ENCODE measurements at places on chromosomes 5 and 9.

- no peak for DNase-seq
These were observed 13.7 kb downstream of the FPGS start for GRCh38 chr9:127816362-127816725.

DNA sequence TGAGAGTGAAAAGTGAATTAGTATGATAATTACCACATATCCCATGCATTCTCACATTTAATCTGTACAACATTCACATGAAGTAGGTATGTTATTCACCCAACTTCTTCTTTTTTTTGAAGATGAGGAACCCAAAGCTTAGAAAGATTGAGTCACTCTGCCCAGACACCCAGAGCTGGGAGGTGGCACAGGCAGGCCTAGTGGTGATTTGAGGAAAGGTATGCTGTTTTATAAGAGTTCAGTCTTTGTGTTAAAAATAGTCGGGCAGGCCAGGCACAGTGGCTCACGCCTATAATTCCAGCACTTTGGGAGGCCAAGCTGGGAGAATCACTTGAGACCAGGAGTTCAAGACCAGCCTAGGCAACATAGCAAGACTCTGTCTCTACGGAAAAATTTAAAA is 285.3 kb downstream of the NR3C1 start:
- no peak for DNase-seq

- DNase-seq = no peak
These were observed 150.9 kb downstream of the BRINP1 start for GRCh38 chr9:119218293-119218692.

- DNase-seq = no peak
These were observed 8.6 kb downstream of the TLN1 start for GRCh38 chr9:35723426-35723825.

- DNase-seq = no peak
These were observed 34.5 kb upstream of the NCS1 start for GRCh38 chr9:130137641-130138081.

GRCh38 chr9:131441441-131441840 is 47.6 kb downstream of the PRRC2B start:
- no peak for DNase-seq

DNA sequence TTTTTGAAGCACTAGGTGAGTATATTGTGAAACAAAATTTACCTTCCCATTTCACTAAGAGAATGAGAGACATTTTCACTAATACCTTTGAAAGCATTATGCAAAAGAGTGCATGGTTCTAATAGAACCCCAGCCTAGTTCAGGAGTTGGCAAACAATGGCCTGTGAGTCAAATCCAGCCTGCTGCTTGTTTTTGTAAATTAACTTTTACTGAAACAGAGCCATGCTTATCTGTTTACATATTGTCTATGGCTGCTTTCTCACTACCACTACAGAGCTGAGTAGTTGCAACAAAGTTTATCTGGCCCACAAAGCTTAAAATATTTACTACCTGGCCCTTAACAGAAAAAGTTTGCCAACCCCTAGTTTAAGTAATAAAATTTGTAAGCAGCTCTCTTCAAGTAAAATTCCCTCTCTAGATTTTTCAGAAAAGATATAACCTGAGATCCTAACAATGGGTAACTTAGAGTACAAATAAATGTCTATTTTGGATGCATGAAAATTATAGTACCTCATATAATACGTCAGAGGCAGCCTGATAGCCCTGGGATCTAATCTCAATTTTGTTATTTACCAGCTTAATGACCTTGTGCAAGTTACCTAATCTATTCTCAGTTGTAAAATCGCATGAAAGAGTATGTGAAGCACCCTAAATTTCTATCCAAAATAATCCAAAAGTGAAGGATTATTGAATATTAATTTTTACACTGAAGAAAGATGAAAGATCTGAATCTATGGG is 50.7 kb upstream of the ARL15 start:
- no peak for DNase-seq

DNA sequence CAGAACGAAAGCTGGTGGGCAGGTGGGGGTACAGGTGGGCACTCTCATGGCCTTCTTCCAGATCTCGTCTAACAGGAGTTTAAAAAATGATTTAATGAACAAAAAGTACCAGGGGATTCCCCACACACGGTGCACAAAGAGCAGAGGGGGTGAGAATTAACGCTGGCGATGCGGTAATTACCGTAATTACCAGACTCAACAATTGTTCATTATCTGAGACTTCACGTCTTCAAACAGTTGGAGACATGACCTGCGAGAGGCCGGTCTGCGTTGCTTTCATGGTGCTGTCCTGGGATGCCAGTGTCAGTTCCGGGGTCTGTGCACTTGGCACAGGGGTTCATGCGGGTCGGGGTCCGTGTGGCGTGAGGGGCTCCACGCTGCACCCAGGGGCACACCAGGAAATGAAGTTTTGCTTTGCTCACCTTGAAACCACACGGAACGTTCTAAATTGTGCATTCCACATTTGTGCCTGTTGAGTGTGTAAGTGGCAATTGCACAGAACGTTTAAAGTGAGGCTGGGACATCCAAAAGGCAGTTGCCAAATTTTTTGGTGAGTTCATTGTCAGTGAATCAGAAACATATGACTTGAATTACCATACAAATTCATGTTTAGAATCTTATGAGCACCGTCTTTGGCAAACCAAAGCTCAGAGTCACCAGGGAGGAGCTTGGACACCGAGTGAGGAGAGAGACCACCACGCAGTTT is 256.4 kb upstream of the IRX1 start:
- no peak for DNase-seq

- no peak for DNase-seq
These were observed 143.4 kb upstream of the IER5L start for GRCh38 chr9:129321286-129322021.

GRCh38 chr9:126783949-126784348 is 20.9 kb upstream of the ZBTB43 start:
- no peak for DNase-seq

GRCh38 chr5:87151547-87151946 is 116.1 kb upstream of the RASA1 start:
- no peak for DNase-seq

- no peak for DNase-seq
These were observed 15.5 kb downstream of the ACER2 start for GRCh38 chr9:19424176-19424779.

DNA sequence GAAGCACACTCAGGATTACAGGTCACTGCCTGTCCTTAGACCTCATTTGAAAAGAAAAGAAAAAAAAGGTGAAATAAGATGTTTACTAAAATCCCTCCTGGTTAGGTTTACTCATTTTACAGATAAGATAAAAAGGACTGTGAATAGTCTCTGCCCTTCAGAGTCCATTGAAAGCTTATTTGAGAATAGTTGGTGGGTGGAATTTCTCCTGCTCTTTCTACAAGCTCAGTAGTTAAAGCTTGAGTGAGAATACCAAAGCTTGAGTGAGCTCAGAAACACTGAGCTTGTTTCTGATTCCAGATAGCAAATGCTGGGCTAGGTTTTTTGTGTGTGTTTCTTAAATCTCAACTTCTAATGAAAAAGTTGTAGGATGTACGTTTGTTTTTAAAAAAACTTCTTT is 106.7 kb downstream of the SLF1 start:
- no peak for DNase-seq

- DNase-seq = no peak
These were observed 10.4 kb upstream of the SLC45A2 start for GRCh38 chr5:33994845-33995244.

DNA sequence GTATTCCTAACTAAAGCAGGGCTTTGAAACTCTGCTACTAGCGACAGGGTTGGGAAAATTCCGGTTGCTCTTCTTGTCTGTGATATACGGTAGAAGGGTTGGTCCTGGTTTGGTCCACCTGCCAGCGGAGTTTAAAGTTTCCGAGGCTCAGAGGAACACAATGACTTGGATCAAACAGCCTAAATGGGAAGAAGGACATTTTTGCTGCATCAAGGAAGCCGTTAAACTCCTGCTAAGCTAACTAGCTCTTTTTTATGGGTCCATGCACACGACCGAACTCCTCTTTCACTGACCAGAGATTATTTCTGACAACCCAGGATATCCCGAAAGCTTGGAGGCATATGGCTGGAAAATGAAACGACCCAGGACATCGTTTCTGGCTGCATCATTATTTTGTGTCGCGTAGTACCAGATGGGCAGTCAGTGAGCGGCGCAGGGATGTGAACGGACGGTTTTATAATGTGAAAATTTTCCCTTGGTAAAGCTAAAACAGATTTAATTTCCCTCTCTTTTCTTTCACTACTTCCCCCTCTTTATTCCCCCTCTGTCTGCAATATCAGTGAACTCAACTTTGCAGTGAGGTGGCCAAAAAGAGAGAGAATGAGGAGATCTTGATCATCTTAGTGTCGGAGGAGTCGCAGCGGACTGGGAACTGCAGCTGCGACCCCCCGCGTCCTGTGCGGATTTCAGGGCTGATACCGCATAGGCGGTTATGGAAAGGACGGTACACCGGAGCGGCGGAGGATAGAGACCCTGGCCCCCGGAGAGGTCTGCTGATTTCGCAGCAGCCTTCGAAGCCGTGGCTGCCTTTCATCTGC is at the start of gene LURAP1L:
Gene LURAP1L (plus strand): TSS at position 160 of the 818 bp plus-strand sequence. CDS start 696 bp downstream, outside the sequence.
- DNase-seq = no peak

DNA sequence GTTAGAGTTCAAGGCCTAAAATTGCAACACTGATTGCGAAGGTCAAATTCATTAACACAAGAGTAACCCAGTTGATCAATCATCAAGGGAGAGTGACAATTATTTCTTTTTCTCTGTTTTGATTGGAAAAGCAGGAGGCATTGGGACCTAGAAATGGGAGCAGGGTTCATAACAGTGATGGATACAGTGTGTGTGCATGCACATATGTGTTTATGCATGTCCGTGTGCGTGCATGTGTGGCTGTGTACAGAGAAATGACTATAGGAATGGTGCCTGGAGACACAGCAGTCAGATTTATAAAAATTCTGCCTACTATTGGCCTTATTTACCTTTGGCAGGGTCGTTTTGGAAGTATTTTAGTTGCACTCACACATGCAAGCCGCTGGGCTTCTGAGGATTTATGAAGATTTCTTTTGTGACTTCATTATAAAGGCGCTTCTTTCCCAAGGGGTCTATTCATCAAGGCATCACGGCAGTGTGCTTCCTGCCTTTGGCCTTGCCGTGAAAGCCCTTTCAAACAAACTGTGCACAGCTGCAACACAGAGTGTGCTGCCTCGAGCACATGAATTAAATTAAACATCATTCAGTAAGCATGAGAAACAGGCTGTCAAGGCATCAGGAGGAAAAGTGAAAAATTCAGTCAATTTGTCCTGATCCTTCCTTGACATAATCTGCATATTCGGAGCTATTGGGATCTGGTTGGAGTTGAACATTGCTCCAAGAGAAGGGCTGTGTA is 122.8 kb upstream of the PUM3 start:
- DNase-seq = no peak

- DNase-seq = no peak
These were observed 33.4 kb downstream of the WDR70 start for GRCh38 chr5:37412515-37412914.

- DNase-seq = no peak
These were observed 490.8 kb upstream of the ST8SIA4 start for GRCh38 chr5:101393795-101394450.

DNA sequence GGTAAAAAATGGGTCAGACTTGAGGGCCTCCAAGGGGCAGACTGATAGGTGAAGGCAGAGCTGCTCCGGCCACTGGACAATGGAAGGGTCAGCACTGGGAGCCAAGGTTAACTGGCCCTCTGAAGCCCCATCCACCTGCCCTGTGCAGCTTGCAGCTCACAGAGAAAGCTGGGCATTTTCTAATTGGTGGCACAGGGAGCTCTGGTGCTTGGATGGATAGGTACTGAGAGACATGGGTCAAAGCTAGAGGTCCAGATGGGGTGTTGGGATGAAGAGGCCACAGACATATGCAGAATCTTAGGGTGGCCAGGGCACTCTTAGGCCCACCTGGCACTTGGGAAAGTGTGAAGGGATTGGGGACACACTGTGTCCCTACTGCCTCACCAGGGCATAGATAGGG is 29.5 kb upstream of the SARDH start:
- no peak for DNase-seq

GRCh38 chr9:80797831-80798688 is 891.3 kb downstream of the TLE1 start:
- DNase-seq = no peak

GRCh38 chr9:88975966-88976889 is 15.0 kb upstream of the S1PR3 start:
- DNase-seq = no peak

- DNase-seq = no peak
These were observed 76.4 kb downstream of the PRRT1B start for GRCh38 chr9:131621551-131622358.

- peak; percentile 44 for DNase-seq
These were observed 681 bp downstream of the MAN2A1 start for GRCh38 chr5:109690242-109690974.

- no peak for DNase-seq
These were observed 13.4 kb upstream of the VPS13A start for GRCh38 chr9:77163884-77164283.

DNA sequence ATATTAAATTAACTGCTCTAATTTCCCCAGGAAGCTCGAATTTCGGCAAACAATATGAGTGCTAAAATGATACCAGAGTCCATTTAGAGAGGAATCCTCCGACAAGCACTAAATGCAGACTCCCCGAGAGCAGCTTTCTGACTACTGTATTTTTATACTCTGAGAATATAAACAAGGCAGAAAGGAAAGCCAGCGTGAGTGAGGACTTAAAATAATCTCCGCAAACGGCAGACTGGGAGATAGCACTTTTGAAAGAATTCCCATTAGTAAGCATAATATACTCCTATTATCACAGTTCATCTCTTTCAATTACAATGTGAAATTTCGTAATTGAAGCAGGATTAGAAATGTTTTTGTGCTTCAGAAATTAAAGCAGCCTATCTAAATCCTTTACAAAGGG is 269.4 kb upstream of the PANK3 start:
- no peak for DNase-seq

- DNase-seq = peak; percentile 43
These were observed 97.1 kb downstream of the UNC13B start for GRCh38 chr9:35258660-35259474.

- DNase-seq = no peak
These were observed 18.1 kb upstream of the RNF145 start for GRCh38 chr5:159227452-159227851.

DNA sequence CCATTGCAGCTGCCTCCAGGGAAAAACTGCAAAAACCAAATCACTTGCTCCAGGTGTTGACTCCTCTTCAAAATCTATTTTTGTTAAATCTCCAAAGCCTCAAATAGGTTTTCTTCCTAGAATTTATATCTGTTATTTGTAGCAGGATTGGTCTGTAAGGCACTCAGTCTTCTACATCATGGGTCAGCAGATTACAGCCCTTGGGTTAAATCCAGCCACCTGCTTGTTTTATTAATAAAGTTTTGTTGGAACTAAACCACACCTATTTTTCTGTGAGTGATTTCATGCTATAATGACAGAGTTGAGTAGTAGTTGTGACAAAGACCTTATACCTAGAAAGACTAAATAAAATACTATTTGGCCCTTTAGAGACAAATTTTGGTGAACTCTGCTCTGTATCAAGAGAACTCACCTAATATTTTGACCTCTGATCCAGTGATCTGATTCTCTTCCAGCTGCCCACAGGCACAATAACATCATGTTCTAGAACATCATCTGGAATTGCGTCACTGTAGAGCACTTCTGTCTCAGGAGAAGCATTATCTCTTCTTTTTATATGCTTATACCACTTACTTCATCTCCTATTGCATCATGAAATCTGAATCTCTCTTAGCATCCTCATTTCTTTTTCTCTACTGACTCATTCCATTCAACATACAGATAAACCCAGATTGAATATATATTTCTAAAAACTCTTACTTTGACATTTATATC is 130.1 kb downstream of the RPS23 start:
- no peak for DNase-seq

GRCh38 chr5:64765804-64766504 is 2.5 kb downstream of the SREK1IP1 start:
- no peak for DNase-seq
